Fibroblast of skin of right biceps (primary cell): ENCODE measurements at places on chromosomes 6 and 20.
A peak's percentile ranks its signal among the peaks of the same experiment; 100 is the strongest.

DNA sequence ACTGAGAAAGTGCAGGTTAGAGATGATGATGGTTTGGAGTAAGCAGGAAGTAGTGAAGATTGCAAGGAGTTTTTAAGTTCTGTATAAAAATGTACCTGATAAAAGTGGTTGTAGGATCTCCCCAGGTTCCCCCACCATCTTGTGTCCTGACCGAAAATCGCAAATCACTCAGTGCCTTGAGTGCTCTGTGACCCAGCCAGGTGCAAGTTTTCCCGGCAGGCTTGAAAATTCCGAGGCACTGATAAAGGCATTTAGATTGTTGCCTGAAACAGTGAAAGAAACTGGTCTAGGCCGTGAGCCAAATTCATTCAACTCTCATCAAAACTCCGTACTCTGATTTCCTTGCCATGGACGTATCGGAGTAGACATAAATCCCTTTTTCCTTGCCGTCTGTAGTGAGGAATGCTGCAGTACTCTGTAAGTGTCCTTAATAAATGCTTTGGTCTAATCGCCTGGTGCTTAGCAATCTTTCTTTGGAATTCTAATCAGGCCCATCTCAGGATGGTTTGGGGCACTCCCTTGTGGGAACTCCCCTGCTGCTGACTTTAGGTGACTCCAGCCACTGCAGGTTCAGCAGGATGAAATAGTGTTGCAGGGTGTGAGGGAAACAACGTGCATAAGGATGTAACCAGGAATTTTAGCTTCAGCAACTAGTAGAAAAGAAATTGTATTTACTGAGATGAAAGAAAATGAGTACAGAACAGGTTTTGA, 1199.8 kb upstream of the MAP3K7 start:
- DNase-seq: no peak

DNA sequence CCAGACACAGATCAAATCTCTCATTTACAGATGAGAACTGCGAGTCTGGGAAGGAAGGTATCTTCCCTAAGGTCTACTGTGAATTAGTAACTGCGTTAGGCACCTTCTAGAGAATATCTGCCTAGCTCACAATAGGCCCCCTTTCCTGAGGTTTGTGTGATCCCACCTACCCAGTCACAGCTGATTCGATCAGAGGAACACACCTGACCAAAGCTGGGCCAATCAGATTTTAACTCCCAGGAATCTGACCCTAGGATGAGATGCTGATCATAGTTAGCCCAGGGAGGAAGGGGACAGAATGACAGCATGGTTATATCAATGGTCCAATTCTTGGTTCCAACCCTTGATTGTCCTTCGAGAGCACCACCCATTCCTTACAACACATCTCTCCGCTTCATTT, 7.4 kb upstream of the CCDC167 start:
- no peak for DNase-seq

DNA sequence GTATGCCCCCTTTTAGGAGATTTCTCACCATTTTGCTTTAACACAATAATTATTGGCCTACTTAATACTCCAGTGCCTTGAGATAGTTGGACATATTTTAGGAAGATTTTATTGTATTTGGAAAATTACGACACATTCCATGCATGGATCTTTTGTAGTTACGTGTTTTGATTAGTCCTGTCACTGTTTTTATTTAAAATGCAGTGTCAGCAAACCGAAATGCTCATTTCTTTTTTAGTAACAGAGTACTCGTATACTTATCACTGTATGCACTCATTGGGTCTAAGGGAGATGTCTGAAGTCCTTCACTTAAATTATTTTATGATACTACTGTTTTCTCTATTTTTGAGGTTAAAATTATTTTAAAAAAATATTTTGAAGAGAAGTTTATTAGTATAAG, 153.8 kb downstream of the QKI start:
- DNase-seq: no peak

DNA sequence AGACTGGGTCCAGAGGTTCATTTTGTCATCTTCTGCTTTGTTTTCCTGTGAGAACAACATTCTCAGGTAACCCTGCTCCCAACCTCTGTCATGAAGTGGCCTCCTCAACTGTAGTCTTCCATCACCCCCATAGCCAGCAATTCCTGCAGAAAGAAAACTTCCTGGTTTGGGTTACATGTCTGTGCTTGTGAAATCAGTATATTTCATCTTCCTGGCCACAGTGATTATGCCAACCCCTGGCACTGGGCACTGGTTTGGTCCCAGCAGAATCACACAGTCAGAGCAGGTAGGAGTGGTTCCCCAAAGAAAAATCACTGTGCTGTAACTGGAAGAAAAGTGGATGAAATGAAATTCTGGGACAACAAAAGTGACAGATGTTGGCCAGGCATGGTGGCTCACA, 52.5 kb downstream of the CRYBG1 start:
- DNase-seq: no peak

DNA sequence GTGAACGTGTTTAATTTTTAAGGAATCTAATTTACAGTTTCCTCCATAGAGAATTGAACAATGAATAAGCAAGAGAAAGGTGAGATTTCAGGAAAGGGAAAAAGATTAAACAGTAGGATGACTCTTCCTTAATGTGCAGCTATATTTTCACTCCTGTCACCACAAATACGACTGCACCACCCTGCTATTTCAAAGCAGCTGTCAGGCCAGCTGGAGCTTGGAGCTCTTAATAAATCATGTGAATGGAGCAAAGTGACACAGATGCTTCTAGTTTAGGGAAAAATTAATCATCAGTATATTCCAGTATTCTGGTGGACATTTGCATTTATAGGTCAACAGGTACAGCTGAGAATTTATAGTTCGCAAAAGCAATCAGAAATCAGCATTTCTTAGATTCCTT, 56.5 kb upstream of the PKIB start:
- no peak for DNase-seq

GRCh38 chr6:125363039-125363823, 61.5 kb upstream of the HDDC2 start:
- DNase-seq: peak; percentile 77

- DNase-seq: peak; percentile 88
Observed at GRCh38 chr6:28940858-28941683, 17.3 kb upstream of the TRIM27 start.

DNA sequence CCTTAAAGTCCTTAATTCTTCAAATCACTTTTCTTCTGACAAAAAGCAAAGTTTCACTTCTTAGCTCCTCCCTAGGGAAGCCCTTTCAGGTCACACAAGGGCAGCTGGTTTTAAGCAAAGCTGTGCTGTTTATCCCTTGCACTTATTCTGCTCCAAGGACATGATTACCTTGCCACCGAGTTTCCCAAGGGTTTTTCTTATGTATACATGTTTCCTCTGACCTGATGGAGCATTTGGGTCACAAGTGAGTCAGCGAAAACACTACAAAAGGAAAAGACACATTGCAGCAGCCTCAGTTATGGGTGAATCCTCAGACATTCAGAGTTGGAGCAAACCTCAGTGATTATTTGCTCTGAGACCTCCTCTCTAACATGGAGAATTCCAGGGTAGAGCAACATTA, 26.6 kb upstream of the ILRUN start:
- DNase-seq: peak; percentile 12

DNA sequence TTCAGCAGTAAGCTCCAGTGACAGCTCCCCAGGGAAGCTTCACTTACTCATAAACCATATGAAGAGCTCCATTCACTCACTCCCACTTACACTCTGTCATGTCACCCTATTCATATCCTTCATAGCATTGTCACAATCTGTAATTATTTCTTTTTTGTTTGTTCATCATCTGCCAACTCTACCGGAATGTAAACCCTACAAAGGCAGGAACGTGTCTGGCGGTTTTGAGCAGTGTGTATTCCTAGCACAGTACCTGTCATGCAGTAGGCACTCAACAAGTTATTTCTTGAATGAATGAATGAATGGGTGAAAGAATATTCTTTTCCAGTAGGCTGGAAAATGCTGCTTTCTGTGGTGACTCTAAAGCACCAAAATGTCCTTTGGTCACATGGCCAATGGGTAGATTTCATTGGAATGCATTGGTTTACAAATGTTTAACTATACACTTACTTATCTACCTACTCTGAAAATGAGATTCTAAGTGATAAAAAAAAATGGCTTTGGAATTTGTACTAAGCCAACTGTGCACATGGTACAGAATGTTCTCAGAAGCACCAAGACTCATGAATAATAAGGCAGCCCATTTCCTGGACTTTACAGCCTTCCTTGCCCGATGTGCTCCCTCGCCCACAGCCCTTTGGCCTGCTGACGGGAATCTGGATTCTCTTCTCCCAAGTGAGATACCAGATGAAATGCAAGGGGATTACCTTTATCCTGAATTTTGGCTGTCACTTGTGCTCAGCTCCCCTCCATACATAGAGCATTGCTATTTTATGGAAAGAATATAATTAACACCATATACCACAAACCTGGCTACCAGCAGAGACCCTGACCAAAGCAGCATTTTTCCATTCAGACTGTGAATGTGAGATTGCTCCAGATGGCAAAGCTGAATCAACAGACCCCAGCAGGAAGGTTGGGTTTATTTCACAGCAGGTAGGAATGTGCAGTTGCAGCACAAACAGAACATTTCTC, 273.3 kb downstream of the ALDH8A1 start:
- peak; percentile 58 for DNase-seq

DNA sequence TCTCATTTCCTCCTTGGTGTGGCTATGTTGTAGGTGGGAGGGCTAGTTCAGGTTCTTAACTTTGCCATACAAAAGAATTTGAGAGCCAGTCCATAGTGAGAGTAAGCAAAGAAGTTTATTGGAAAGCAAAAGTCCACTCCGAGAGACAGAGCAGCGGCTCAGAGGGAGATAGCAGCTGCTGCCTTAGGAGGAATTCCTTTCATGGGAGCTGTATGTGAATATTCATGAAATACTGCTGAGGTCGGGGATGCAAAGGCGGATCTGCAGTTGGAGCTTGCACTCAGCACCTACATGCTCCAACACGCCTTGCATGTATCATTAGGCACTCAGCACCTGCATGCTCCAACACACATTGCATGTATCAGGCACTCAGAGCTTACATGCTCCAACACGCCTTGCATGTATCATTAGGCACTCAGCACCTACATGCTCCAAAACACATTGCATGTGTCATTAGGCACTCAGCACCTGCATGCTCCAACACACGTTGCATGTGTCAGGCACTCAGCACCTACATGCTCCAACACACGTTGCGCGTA, 54.9 kb downstream of the CDH4 start:
- DNase-seq: no peak

- DNase-seq: peak; percentile 5
Observed at GRCh38 chr6:16058201-16058928, 70.5 kb upstream of the MYLIP start.

- no peak for DNase-seq
Observed at GRCh38 chr6:157454762-157455714, 74.0 kb downstream of the ZDHHC14 start.

GRCh38 chr6:13195803-13196202, 132.5 kb downstream of the TBC1D7 start:
- DNase-seq: no peak

- DNase-seq: peak; percentile 35
Observed at GRCh38 chr6:235763-236360, 56.4 kb upstream of the DUSP22 start.

GRCh38 chr6:16331384-16332174, 93.2 kb downstream of the GMPR start:
- peak; percentile 79 for DNase-seq

- no peak for DNase-seq
Observed at GRCh38 chr6:35141007-35141655, at the start of gene TCP11. TSS of gene TCP11 (minus strand) at chr6:35141339. CDS start at chr6:35140870, 469 bp downstream.

DNA sequence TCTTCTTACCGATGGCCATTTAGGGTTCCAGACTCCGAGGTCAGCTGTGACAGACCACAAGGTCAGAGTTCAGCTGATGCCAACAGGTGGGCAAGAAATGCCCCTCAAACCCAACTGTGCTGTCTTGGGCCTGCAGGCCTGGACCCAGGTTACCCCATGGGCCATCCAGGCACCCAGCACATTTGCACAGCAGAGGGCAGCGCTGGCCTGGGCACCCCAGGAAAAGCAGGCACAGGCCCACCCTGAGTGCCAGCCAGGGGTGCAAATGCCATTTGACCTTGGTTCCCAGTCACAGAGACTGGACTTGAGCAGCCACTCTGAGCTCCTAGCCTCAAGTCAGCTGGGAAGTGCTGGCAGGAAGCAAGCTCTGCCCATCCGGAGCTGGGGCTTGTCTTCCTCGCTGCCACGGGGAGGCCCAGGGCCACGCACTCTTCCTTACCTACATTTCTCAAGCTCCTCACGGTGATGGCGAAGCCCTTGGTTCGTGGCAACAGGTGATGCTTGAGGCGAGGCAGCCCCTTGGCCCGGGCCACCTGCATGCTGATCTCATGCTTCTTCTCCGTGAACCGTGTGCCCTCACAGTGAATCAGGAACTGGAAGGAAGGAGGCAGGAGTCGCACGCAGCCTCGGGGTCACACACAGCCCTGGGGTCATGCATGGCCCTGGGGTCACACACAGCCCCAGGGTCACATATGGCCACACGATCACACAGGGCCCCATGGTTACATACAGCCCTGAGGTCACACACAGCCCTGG, 120.8 kb downstream of the AGPAT4 start:
- no peak for DNase-seq

DNA sequence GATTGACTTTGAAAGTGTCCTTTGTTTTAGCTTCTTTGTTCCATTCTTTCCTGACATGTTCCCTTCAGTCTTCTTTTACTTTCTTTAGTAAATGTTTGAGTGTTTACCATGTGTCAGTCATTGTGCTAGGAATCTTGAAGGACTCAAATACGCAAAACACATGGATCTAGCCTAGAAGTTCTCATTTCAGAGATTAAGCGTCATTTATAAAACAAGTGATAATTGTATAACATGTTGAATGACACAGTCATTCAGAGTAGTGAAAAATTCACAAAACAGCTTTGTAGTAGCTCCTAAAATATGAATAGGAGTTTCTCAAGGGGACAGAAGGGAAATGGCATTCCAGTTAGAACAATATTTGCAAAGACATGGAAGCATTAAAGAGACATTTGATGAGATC, 66.9 kb downstream of the MACROD2 start:
- no peak for DNase-seq

- DNase-seq: no peak
Observed at GRCh38 chr6:137749696-137750211, 117.3 kb upstream of the TNFAIP3 start.

DNA sequence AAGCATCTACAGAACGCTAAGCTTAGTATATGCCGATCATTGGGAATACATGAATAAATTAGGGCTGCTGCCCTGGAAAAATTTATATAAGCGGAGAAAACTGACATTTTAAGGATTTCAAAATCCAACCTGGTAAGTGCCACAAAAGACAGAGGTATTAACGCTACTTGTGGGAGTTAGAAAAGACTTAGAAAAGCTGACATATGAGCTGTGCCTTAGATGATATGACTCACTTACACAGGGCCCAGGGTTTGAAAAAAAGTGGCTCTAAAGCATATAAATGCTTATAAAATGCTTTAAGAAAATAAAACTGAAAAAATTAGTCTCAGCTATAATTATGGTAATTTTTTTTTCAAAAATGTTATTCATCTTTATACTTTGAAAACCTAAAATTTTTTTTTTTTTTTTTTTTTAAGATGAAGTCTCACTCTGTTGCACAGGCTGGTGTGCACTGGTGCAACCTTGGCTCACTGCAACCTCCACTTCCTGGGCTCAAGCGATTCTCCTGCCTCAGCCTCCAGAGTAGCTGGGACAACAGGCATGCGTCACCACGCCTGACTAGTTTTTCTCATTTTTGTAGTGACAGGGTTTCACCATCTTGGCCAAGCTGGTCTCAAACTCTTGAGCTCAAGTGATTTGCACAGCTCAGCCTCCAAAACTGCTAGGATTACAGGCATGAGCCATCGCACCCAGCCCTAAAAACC, 25.7 kb downstream of the EPB41L2 start:
- no peak for DNase-seq
